CD4-positive, alpha-beta T cell treated with Interleukin-2 at 100 ng/mL for 4 hours (primary cell): ENCODE measurements at places on chromosomes 7 and 10.

DNA sequence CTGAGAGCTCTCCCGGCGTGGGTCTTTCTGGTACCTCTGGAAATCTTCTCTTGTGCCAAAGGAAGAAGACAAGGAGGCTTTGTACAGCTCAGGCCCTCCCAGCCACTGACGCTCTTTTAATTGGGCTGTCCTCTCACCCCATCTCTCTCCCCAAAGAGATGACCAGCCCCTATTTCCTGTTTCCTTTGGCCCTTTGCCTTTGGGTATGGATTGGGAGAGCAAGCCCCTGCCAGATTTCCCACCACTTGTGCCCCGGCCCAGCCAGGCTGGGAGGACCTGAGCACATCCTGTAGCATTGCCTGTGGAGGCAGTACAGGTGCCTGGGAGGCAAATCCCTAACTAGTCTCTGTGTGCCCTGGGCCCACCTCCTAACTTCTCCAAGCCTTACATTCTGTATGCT is 5.7 kb upstream of the PLAC9 start:
- no peak for DNase-seq

- DNase-seq: no peak
Observed at GRCh38 chr10:24759672-24760071, 36.0 kb upstream of the ARHGAP21 start.

- no peak for DNase-seq
Observed at GRCh38 chr7:11960621-11961020, 128.6 kb upstream of the THSD7A start.

DNA sequence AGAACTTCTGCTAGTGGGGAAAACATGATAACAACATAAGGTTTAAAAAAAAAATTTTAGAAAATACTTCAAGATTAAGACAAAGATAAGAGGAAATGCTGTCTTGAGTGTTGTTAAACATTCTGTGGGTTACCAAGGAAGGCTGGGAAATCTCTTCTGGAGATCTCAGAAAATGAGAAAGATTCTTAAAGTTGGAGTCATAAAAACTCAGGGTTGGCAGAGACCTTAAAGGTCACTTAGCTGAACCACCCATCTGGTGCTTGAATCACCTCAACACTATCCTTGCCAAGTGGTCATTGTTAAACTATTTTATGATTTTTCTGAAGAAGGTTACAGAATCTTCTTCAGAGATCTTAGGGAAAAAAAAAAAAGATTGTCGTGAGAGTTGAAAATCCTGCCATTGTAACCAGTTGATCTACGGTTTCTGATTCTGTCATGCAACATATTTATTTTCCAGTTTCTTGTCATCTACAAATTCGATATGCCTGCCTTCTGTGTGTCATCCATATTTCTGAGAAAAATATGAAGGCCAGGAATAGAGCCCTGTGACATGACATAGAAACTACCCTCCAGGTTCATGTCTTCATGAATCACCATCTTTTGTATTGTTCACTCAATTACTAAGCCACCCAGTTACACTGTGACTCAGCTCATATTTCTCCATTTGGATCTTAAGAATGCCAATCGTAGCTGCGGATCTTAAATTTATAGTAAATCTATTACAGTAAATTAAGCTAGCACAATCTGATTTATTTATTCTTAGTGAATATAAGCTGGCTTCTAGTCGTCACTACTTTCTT is 179.2 kb downstream of the ST7 start:
- no peak for DNase-seq

DNA sequence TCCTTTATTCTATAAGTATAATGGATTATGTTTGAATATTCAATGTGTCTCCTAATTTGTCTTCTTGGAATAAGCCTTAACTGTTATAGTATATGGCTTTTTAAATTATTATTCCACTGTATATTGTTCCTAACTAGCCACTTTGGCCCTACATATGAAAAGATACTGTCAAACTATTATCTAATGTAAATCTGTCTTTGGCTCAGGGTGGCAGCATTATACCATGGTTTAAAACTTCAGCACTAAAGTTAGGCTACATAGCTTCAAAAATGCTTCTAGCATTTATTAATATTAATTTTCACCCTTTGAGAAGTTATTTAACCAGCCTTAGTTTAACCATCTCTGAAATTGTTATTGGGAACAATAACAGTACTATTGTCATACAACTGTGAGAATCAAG is 543.1 kb upstream of the MBL2 start:
- no peak for DNase-seq
